ENCODE measurements at places on chromosomes 4 and X.

DNA sequence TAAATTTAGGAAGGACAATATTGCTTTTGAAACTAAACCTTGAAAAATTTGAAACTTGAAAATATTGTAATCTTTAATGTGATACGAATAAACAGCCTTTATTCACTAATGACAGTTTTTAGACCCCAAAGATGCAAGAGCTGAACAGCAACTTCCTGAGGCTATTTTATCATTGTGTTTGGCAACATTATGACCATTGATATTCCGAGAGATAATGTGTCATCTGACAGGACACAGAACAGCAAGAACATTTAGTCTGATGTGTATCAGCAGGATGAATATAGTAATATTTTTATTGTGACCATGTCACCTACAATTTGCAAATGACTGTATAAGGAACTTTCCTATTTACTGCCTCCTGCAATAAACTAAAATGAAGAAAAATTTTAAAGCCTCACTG is 316.0 kb downstream of the ADAM29 start:
- no peak for DNase-seq

DNA sequence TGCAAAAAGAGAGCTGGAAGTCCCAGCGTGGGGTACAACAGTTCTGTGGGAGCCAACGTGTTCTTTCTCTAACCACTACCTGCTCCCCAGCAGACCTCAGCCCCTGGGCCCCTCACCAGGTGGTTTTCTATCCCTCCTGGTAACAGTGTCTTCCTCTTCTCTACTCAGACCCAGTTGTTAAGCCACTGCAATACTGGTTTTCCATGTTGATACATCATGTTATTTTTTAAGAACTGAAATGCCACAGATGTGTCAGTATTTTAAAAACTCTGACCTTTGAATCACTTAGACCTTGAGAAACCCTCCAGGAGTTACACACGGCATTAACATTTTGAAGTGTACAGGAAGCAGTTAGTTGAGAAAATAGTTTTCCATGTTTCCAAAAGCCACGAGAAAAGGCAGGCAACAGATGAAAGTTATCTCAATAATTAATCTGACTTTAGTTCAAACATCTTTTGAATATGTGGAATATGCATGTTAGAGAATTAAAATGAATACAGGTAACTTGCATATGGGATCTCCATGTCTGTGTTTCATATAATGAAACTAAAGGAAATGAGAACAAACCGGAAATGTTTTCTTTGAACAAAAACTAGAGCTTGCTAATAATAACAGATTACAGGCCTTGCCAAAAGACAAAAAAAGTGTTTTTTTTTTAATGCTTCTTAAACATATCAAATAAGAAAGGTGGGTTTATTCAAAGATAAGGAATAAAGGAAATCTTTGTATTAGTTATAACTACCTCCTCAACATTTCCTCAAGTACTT is 108.8 kb downstream of the ZNF827 start:
- DNase-seq, result no peak

DNA sequence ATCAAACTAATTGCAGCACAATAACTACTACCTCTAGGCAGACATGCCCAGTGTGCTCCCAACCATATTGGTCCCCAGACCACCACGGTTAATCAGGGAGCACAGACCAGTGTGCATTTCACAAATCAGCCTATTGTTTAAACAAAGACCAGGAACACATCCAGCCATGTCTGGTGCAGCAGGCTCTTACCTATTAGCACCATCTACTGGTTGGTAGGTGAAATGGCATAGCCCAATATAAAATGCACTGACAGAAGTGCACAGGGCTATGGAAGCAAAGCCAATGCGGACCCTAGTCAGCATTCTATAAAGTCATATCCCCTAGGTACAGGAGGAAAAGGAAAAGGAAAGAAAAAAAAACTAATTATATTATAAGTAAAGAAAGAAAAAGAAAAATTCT is 15.5 kb upstream of the CYLC1 start:
- DNase-seq, result no peak

DNA sequence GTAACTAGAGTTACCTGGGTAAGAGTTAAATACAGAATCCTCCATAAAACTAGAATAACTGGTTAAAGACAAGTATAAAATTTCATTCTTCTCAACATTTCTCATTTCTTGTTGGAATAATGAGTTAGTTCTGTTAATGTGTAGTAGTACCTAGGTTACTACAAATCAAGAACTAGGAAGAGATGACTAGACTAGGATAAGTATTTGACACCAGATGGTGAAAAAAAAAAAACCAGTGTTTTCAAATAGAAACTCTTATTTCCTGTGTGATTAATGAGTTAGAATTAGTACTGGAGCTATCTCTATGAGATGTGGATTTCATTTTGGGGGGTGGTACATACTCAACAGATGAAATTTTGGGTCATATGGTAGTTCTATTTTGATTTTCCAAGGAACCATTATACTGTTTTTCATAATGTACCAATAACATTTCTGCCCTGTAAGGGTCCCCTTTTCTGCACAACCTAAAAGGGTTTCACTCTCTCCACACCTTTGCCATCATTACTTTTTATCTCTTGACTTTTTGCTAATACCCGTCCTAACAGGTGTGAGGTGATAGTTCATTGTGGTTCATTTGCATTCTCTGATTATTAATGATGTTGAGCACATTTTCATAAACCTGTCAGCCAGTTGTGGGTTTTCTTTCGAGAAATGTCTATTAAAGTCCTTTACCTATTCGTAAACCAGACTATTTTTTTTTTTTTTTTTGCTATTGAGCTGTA is 1.7 kb upstream of the VCX start:
- no peak for DNase-seq

- peak; percentile 84 for DNase-seq
Observed at GRCh38 chrX:283115-283845, 2.1 kb downstream of the PLCXD1 start.

DNA sequence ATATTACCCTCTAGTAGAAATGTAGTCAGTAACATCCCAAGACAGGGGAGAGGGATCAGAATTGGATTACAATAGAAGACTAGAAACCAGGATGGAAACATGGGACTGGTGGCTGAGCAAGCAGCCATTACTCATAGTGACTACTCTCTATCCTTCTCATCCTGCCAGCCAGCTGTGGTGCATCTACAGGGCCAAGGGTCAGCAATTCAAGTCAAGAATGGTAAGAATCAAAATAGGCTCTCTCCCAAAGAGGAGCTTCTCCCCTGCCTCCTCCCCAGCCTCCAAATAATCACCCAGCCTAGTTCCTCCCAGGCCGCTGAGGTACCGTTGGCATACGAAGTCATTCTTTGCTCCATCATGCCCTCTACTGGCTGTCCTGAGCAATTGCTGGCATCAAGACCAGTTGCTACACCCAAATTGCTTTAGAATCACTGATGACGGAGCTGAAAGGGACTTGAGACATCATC is 19.4 kb downstream of the AWAT2 start:
- DNase-seq, result peak; percentile 26

- no peak for DNase-seq
Observed at GRCh38 chr4:167102475-167102874, 131.8 kb downstream of the SPOCK3 start.

GRCh38 chr4:55346851-55347255 is 811 bp downstream of the SRD5A3 start:
- no peak for DNase-seq

All from CD4-positive, alpha-beta T cell treated with Interferon gamma for 1 hour (primary cell).